ENCODE measurements at places on chromosomes 16 and 17.

DNA sequence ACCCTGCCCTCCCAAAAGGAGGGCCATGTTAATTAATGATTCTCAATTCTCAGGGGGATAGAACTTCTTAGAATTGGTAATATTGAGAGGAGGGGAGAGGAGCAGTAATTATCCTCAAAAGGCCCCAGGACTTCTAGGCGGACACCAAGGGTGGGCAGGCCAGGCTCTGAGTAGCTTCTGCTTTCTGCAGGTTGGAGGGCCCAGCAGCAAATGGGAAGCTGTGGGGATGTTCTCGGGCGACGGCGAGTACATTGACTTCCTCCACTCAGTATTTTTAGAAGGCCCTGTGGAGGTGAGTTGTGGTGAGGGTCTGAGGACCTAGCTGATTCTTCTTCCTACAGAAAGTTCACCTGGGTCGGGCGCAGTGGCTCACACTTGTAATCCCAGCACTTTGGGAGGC is 57.5 kb downstream of the DNAH2 start:
- DNase-seq: no peak

- no peak for DNase-seq
Measured at GRCh38 chr17:37637956-37638355, 5.3 kb downstream of the DDX52 start.

- DNase-seq: no peak
Measured at GRCh38 chr17:43779145-43780125, 658 bp upstream of the DUSP3 start.

DNA sequence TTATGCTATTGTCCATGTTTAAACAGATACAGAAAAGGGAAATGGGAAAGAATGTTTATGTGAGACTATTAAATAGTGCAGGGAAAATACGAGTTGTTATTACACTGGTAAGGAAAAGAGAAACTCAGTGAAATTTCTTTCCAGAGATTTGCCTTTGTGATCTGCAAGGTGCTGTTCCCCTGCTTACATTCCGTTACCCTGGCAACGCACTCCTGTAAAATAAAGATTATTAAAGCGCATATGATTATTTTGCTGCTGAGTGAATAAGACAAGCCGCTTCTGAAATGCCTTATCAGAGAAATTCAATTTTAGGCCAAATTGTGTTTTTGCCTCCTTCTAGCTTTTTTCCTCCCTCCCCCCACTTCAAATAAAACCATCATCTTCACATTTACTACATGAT is 328.6 kb upstream of the PMFBP1 start:
- no peak for DNase-seq

DNA sequence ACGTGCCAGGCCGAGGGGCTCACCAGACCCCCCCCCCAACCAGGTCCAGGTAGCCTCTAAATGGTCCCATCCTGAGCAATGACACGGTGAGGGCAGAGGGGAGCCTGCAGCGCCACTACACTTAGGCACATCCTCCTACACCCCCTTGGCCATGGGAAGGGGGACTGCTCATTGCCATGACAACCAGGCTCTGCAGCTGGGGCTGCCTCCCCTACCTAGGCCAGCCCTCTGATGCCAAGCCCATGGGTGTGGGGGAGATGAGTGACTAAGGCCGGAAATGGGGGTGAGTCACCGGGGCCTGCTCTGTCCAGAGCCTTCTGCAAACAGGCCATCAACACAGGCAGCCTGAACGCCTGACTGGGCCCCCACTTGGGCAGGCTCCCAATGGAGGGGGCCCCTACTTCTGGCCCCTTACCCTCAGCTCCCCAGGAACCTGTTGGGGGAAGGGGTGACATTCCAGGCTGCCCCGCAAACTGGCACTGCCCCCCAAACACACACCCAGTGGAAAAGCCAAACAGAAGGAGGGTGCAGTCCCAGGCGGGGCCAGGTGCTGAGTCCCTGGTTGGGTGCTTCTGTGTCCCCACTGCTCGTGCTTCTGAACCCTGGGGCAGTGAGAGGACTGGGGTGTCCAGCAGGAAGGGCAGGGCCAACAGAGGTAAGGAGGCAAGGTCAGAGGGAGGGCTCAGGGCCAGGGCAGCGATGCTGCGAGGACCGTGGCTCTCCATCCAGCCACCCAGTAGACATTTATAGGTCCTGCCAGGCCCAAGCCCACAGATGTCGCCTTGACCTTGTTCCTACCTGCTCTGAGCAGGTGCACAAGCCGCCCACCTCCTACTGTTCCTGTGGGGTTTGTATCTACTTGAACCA is 8.2 kb downstream of the PLCD3 start:
- DNase-seq: no peak

DNA sequence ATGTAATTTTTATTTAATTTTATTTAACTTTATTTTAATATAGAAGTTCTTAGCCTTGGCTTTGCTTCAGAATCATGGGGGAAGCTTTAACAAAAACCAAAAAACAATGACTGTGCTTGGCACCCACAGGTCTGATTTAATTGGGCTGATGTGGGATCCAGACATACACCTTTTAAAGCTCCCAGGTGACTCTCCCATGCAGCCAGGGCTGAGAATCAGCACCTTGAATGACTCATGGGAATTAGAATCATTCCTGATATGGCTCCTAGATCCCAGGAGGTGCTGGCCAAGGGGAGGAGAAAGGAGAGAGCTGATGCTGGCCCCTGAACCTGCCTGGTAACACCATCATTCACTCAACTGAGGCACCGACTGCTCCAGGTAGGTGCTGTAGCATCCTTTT is 240.7 kb downstream of the PARN start:
- DNase-seq: no peak

GRCh38 chr16:46862555-46863447 is 21.4 kb upstream of the GPT2 start:
- no peak for DNase-seq

GRCh38 chr16:23615805-23616204 is 19.7 kb upstream of the NDUFAB1 start:
- no peak for DNase-seq

- DNase-seq: no peak
Measured at GRCh38 chr17:5861854-5862253, 208.3 kb upstream of the WSCD1 start.

DNA sequence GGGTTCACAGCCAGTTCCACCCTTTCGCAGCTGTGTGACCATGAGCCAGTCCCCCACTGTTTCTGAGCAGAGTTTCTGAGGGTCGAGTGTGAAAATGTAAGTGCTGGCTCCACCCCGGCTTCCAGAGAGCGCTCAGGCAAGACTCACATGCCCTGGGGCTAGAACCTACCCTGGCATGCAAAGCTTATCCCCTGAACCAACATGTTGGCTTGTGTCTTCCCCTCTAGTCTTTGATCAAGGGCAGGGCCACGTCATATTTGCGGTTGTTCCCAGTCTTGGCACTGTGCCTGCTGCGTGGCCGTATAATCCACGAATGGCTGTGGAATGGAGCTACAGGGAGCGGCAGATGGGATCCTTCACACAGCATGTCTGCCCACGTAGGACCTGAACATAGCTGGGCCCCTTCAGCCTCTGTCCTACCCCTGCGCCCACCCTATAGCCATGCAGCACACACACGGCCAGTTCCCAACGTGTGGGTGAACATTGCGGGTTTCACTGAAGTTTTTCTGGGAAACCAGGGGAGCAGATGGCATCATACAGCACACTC is 84.8 kb downstream of the MRM1 start:
- no peak for DNase-seq

DNA sequence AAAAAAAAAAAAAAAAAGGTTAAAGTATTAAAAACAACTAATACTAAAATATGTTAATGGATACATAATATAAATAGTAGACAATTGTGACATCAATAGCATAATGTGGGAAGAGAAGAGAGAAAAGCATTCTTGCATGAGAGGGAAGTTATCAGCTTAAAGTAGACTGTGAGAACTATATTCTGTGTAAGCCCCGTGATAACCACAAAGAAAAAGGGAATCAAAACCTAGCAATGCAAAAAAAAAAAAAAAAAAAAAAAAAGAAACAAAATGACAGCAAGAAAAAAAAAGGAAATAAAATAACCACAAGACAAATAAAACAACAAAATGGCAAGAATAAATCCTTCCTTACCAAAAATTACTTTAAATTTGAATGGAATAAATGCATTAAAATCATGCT is 39.8 kb upstream of the MYLK3 start:
- DNase-seq: peak; percentile 62

Measured in GM13976 (cell line).